ENCODE measurements at places on chromosomes 3 and 15.

- no peak for DNase-seq
Observed at GRCh38 chr3:76470285-76470684, 569.6 kb upstream of the ROBO2 start.

DNA sequence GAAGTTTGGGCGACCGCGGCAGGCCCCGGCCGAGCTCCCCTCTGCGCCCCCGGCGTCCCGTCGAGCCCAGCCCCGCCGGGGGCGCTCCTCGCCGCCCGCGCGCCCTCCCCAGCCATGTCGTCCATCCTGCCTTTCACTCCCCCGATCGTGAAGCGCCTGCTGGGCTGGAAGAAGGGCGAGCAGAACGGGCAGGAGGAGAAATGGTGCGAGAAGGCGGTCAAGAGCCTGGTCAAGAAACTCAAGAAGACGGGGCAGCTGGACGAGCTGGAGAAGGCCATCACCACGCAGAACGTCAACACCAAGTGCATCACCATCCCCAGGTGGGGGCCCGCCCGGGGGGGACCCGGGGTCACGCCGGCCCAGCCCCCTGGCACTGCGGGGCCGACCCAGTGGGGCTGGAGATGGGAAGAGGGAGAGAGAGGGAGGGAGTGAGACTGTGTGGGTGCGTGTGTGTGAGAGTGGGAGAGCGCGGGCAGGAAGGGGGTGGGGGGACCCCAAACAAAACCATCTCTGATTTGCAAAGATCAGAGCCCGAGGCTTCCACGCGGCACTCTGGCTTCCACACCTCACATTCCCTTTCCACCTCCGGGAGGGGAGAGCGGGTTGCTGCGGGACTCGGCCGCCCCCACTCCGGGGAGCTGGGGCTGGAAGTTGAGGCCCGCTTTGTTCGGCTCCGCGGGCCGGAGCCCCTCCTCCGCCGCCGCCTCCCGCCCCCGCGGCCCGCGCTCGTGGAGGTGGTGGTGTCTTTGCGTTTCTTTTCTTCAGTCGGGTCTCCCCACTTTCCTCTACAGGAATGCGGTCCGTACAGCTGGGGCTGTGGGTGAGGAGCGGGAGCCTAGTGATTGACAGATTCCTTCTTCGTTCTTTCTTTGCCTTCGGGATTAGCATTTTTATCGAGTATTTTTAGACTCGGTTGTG lies 898 bp downstream of the SMAD3 start:
- DNase-seq = no peak

DNA sequence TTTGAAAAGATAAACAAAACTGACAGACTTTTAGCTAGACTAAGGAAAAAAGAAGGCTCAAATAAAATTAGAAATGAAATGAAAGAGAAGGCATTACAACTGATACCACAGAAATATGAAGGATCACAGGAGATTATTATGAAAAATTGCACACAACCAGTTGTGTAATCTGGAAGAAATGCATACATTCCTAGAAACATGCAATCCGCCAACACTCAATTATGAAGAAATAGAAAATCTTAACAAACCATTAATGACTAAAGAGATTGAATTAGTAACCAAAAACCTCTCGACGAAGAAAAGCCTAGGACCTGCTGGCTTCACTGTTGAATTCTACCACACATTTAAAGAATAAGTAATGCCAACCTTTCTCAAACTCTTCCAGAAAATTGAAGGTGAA lies 149.5 kb downstream of the SV2B start:
- no peak for DNase-seq

- no peak for DNase-seq
Observed at GRCh38 chr15:22930782-22931484, 49.2 kb downstream of the CYFIP1 start.

GRCh38 chr15:72034859-72035650 lies 82.9 kb downstream of the MYO9A start:
- DNase-seq = no peak

DNA sequence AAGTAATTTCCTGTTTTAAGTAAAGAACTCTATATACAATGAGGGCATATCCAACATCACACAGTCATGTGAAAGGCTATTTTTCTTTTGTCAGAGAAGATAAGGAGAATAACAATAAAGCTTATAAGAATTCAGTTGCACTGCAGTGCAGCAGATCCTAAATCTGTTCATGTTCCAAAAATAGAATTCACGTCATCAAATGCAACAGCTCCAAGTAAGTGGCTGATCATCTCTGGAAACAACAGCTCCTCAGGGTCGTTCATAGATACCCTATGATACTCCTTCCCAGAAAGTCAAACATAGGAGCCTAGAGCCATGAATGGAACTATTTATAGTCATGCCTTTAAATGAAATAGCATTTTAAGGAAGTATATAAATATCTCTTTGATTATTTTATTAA lies 100.2 kb downstream of the FMN1 start:
- no peak for DNase-seq

- no peak for DNase-seq
Observed at GRCh38 chr3:194637066-194637465, 3.8 kb upstream of the TMEM44 start.

DNA sequence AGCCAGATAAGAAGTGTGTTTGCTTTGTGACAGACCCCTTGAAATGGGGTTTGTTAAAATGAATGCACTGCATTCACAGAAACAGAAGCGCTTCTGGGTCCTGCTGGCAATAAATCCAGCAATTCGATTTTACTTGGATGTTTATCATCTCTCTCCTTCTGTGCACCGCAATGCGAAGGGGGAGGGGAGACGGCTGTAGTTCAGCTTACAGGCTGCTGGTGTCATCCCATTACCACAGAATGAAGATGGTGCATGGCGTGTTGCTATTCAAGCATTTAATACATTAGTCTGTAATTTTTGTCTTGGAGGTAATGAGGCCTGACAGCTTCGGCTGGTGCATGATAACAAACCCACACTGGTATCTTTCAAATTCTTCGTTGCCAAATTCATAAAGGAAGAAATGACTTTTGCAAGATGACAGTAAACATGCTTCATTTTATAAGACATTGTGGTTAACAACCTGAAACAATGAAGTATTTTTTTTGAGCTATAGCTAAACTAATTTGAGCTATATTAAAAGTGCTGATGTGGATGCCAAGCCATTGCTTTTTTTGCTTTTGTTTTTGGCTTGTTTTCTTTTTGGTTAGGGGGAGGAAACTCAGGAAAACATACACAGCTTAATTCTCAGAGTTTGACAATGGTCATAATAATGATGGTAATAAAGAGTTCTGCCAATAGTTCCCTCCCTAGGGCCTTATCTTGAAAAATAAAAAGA lies 418.3 kb downstream of the OTOL1 start:
- DNase-seq = no peak

All from T-helper 2 cell (primary cell).